Cardiac septum (tissue), 1 donor: ENCODE measurements at places on chromosomes 1 and 21. TPM values are rescaled to one million over a fixed set of nuclear protein-coding genes. Genes with fewer than 3 reads are reported as not detected.

The TMEM82 gene
- total RNA-seq: not detected

The RRP1 gene
- 10.3 TPM for total RNA-seq

The DNALI1 gene
- total RNA-seq: 3.0 TPM

The CD5L gene
- not detected for total RNA-seq

The KRTAP12-4 gene
- not detected for total RNA-seq

The CCDC190 gene
- total RNA-seq: 0.59 TPM

The PADI3 gene
- not detected for total RNA-seq

The S100A1 gene
- total RNA-seq: 1,915 TPM

The TEX38 gene
- total RNA-seq: 0.24 TPM

The PEAR1 gene
- 5.6 TPM for total RNA-seq

The TCHHL1 gene
- not detected for total RNA-seq

The OR2T2 gene
- not detected for total RNA-seq
